ENCODE measurements at places on chromosomes 16 and 17. TPM values are rescaled to one million over a fixed set of nuclear protein-coding genes. Genes with fewer than 3 reads are reported as not detected.

DNA sequence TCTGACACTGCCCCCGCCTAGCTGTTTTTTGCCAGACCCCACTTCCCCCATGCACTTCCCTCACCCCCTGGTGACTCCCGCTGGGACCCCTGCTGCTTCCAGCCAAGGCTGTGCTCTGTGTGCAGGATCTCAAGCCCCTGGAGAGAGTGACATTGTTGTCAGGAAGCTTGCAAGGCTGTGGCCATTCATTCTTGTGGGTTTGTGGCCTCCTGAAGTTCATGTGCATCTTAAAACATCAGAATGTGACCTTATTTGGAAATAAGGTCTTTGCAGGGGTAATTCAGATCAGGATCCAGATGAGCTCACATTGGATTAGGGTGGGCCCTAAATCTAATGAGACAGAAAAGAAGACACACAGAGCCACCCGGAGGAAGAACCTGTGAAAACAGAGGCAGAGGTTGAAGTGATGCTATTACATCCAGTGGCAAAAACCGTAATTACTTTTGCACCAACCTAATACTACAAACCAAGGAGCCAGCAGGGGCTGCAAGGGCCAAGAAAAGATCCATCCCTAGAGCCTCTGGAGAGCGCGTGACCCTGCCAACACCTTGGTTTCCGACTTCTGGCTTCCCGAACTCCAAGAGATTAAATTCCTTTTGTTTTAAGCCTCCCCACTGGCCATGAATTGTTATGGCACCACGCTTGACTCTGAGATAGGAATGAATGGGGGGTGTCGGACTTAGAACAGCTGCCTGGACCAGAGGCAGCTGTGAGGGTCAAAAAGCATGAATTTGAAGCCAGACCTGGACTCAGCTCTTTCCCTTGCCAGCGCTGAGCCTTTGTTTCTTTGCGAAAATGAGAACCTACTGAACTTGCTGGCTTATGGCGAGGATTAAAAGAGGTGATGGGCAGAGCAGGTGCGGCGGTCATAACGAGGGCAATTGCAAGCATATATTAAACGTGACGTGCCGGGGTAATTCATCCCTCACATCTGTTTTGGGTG is 75.5 kb downstream of the BMERB1 start:
- peak; percentile 49 for DNase-seq

Gene KIFC3
- 1.5 TPM for total RNA-seq

GRCh38 chr17:55433629-55434422 is 12.2 kb upstream of the MMD start:
- no peak for DNase-seq

GRCh38 chr17:65888649-65889048 is 303.3 kb downstream of the CEP112 start:
- no peak for DNase-seq

- no peak for DNase-seq
Observed at GRCh38 chr16:79628988-79629387, 28.5 kb upstream of the MAF start.

DNA sequence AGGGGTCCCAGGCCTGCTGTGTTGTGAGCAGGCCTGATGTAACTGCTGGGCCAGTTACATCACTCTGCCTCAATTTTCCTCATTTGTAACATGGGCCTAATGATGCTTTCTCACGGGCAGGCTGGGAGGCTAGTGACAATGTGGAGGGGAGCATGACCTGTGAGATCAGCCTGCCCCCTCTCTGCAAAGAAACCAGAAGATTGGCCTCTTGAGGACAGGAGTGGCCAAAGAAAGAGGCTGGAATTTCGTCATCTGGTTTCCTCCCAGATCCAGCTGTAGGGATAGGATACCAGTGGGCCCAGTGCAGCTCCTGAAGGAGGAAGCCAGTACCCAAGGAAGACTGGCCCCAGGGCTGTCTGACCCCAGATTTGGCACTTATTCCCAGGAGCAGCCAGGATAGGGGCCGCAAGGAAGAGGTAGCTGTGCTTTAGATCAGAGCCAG is 615 bp upstream of the SREBF1 start:
- DNase-seq, result no peak

DNA sequence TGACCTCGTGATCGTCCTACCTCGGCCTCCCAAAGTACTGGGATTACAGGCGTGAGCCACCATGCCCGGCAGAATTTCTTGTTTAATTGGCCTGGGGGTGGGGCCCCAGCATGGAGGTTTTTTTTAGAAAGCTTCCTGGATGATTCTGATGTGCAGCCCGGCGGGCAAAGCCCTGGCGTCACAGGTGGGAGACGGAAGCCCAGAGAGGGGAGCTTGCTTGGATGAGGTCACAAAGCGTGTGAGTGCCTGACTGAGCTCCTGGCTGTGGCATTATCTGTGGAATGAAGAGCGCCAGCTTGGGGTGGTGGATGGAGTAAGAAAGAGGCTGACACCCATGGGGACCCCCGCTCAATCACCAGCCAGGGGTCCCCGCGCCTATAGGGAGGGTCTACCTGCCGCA is 4.1 kb downstream of the VASN start:
- no peak for DNase-seq

Gene ADCY7
- total RNA-seq, result 97.1 TPM
